ENCODE measurements at places on chromosomes 2 and 18.

GRCh38 chr2:210199186-210199765, 26.0 kb downstream of the ACADL start:
- DNase-seq, result no peak

DNA sequence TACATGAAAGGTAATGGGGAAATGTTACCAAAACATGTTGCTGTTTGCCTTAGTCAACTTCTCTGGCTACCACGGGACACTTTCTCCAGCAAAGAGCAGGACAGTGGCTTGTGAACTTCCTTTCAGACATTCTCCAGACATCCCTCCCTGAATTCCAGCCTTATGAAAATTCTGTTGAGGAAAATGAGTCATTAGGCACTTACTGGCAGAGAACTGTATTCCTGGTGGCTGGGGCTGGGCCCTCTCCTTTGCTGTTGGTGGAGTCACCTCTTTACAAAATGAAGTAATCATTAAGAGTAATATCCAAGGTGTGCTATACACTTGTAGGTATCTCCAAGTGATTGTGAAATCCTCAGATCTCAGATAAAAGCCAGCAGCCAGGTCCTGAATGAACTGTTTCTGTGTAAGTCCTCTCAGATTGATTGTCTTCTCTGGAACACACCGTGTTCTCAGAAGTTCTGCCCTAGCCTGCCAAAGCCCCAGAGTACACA, 1.3 kb upstream of the FAP start:
- DNase-seq, result peak; percentile 86

DNA sequence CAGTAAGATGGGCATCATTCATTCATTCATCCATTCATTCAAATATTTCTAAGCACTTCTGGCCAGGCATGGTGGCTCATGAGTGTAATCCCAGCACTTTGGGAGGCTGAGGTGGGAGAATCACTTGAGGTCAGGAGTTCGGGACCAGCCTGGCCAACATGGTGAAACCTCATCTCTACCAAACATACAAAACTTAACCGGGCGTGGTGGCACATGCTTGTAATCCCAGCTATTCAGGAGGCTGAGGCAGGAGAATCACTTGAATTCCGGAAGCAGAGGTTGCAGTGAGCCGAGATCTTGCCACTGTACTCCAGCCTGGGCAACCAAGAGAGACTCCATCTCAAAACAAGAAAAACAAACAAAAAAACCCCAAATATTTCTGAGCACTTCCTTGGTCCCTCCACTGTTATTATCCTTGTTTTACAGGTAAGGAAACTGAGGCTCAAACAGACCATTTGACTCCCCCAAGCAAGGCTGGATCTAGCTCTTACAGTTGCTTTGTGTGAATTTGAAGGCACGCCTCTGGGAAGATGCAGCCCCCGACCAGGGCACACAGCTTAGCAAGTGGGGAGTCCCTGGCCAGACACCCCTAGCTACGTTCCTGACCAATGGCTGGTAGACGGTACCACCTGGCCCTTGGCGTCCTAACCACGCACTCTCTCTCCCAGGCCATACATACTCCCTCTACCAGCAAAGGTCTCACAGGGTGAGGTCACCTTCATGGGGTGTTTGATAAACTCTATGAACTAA, 50.6 kb upstream of the ODC1 start:
- DNase-seq, result no peak

DNA sequence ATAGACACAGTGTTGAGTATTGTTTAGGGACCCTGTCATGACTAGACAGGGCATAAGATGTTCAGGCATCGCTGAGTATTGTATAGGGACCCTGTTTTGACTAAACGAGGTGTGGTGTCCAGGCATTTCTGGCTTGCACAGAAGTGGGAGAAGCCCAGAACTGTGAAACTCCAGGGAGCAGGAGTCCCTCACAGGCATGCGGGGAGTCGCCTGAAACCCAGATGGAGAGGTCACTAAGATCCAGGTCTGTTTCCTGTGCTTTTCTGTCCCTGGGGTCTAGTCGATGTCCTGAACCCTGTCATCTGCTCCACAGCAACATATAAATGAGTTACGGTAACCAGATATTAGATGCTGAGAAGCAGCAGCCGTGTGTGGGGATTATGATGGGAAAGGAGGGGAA, 469.0 kb upstream of the SALL3 start:
- DNase-seq, result no peak

DNA sequence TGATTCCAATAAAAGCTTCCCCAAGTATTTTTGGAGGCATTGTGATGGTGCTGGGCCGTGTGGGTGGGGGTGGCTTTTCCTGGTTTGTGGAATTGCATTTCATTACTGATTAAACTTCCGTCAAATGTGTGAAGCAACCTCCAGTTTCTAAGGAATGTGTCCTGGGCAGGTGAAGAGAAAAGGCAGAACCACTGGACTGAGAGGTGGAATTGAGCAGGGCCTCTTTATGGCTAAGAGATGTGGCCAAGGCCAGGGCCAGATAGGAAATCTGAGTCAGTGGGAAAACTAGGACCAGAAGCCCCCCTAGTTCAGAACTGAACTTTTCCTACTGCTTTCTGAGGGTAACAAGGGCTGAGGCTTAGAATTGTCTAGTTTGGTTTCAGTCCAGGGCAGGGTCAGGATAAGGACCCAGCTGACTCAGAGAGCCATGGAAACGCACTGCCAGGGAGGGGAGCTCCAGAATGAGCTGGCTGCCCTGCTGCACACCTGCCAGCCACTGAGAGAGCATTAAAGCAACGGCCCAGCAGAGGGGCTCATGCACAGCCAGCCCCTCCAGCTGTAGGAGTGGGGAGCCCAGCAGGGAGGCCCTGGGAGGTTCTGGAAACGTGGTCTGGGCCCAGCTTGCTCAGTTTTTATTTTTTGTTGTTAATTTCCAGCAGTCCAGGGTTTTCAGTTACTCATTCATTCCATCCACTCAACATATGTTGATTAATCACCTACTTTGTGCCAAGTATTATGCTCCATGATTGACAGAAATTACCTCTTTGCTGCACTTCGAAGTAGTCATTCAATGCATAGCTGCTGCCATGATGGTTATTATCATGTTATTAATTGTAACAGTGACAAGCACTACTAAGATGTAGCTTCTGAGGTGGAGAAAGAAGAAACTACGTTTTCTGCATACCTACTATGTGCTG, 156.1 kb downstream of the MSH2 start:
- no peak for DNase-seq

DNA sequence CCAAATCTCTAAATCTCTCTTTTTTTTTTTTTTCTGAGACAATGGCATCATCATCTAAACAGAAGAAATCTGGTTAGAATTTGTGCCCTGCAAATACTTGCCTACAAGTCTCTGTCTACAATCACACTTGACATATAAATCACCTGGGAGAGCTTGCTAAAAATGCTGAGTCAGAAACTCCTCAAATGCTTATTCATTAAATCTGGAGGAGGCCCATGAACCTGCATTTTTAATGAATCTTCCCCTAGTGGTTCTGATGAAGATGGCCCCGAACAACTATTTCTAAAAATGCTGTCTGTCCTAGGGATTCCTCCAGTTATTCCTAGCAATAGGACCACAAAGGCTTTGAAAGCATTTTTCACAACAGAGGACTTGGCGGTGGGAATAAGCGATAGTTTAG, 1.6 kb upstream of the CSRNP3 start:
- DNase-seq, result no peak

- DNase-seq, result no peak
Measured at GRCh38 chr2:188878716-188879115, 95.5 kb upstream of the COL3A1 start.

DNA sequence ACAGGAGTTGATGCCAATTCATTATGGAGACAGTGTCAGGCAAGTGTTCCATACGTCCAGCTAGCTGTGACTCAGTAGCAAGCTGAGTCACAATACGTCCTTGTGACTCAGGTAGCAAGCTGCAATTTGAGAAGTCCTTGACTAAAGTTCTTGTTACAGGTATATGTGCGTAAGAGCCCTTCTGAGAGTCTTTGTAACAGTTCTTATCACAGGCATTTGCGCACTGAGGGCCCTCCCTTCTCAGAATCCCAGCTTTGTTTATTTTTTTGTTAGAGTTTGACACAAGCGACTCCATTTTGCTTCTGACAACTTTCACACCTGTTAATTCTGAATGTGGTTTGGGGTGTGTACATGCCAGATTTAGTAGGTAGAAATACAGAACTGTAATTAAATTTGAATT, 20.1 kb upstream of the ACMSD start:
- no peak for DNase-seq

DNA sequence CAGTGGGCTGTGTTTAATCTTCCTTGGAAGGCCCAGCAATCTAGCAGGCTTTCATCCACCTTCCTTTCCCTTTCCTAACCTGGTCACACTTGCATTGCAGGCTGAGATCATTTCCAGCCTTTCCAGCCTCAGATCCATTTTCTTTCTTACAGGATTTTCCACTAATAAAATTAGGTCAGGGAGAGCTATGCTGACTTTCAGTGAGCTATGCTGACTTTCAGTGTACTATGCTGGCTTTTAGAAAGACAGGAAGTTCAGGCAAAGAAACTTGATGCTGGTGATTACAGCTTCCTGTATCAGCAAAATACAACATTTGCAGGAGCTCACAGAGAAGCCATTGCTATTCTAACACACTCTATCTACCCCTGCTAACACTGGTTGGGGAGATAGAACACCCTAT, 735.0 kb downstream of the CCDC85A start:
- DNase-seq, result no peak

- DNase-seq, result no peak
Measured at GRCh38 chr2:126700677-126701076, 44.7 kb downstream of the GYPC start.

- no peak for DNase-seq
Measured at GRCh38 chr18:44848644-44849335, 168.1 kb downstream of the SETBP1 start.

GRCh38 chr2:25895610-25896009, 17.3 kb upstream of the ASXL2 start:
- no peak for DNase-seq

GRCh38 chr2:176642074-176642473, 372.8 kb downstream of the MTX2 start:
- DNase-seq, result no peak
